ENCODE measurements at places on chromosomes 4 and X.

- no peak for DNase-seq
Measured at GRCh38 chr4:153112041-153112441, 92.2 kb upstream of the TRIM2 start.

DNA sequence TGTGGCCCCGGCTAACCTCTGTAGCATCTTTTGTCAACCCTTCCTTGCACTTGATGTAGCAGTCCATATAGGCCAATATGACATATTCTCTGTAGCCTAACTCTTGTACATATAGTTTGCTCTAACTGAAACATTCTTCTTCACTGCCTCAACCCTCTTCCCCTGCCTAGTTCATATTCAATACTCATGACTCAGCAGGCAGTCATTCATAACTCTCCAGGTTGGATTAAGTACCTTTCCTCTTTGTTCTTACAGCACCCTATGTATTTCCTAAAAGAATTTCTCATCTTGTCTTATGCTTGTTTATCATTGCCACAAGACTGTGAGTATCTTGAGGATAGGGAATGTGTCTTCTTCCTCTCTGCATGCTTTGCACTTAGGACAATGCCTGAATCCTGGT is 76.9 kb downstream of the TMLHE start:
- no peak for DNase-seq

DNA sequence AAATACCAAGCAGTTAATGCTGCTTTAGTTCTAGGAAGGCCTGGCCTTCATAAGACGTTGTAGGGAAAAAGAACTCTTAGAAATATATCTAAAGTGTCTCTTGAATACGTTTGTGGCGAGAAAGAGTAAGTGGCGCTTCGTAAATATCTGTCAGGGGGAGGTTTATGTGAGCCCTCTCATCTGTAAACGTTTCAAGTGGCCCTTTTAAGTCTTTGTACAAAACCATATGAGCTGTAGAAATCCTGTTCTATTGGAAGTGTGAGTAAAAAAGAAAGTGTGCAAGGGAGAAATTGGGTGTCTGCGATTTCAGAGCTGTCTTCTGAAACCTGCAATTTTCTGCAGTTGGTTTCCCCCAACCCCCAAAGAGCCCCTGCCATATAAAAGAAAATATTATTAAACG is 8.6 kb upstream of the INTU start:
- DNase-seq: no peak

DNA sequence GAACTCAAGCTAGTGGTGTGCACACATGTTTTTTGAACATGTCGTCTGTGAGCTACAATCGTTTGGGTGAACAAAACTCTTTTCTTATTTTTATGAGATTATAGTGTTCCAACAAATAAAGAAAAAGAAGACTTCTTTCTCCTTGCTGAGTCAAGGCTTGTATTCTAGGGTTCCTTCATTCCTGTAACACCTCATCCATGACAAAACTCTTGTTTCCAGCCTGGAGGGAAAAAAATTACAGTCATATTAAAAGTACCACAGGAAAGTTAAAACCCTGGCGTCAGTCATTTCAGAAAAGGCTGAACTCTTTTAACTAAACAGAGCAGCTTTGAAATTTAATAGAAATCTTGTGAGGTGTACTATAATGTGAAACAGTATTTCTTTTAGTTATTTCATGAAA is 79.2 kb upstream of the BOD1L1 start:
- no peak for DNase-seq

GRCh38 chrX:132266583-132267355 is 47.5 kb upstream of the RAP2C start:
- no peak for DNase-seq

GRCh38 chr4:139978692-139979091 is 175.3 kb downstream of the MAML3 start:
- no peak for DNase-seq

GRCh38 chr4:118273642-118274041 is 79.2 kb downstream of the PRSS12 start:
- no peak for DNase-seq

- no peak for DNase-seq
Measured at GRCh38 chrX:133537142-133537541, 121.9 kb upstream of the GPC4 start.

All from islet precursor cell (in vitro differentiated cells).